ENCODE measurements at places on chromosomes 2 and 18.

GRCh38 chr2:102052365-102052764 is 60.6 kb downstream of the IL1R2 start:
- DNase-seq: no peak

DNA sequence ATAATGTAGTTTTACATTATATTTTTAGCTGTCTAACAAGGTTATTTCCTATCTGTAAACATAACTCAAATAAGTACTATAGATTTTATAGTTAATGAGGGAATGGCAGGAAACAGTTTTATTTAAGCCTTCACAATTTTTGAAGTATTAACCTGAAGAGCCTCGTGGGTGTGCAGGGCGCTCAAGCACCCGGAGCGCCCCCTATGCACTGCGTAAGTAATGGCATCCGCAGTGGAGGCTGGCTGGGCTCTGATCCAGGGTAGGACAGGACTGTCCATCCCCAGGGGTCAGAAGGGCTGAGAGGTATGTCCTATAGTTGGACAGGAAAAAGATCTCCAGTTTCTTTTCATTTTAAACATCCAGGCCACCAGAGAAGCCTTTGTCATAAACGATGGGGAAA is 8.2 kb upstream of the GBX2 start:
- DNase-seq: no peak

GRCh38 chr2:10900216-10901109 is 11.3 kb upstream of the KCNF1 start:
- DNase-seq: no peak

DNA sequence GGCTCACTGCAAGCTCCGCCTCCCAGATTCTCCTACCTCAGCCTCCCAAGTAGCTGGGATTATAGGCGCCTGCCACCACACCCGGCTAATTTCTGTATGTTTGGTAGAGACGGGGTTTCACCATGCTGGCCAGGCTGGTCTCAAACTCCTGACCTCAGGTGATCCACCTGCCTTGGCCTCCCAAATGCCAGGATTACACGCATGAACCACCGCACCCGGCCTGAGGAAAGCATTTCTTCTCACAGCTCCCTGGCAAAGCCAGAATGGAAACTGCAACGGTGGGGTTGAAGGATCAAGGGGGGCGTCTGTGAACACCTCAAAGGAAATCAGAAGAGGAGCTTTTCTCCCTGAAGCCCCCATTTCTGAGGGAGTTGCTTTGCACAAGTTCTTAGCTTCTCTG is 11.2 kb upstream of the TEX51 start:
- DNase-seq: no peak

GRCh38 chr2:59073286-59073685 is 832.2 kb upstream of the FANCL start:
- no peak for DNase-seq

- no peak for DNase-seq
Measured at GRCh38 chr18:23635283-23636070, 27.2 kb downstream of the ANKRD29 start.

GRCh38 chr2:68426848-68427579 is 40.1 kb downstream of the FBXO48 start:
- DNase-seq: no peak

DNA sequence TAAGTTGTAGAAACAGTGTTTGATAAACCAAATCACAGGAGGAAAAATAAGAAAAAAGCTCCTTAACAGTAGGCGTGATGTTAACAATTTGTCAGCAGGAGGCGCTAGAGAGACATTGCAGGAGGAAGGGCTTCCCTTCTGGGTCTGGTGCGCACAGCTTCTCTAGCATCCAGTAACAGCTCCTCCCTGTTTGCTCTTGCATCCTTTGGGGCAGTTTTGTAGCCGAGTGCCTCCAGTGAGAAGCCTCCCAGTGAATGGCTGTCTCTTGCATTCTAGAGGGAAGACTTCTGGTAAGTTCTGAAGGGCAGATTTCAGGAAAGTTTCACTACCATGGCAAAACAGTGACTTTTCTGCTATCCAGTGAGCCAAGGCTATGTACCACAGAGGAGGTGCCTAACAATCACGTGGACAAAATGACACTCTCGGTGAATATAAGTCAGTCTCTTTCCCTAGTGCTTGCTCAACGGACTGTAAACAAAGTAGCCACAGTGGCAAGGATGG is 9.5 kb upstream of the ZNF396 start:
- DNase-seq: peak; percentile 53

GRCh38 chr2:208074610-208075356 is 49.5 kb upstream of the PLEKHM3 start:
- DNase-seq: no peak

- DNase-seq: no peak
Measured at GRCh38 chr2:36801088-36801487, 104.6 kb downstream of the VIT start.

DNA sequence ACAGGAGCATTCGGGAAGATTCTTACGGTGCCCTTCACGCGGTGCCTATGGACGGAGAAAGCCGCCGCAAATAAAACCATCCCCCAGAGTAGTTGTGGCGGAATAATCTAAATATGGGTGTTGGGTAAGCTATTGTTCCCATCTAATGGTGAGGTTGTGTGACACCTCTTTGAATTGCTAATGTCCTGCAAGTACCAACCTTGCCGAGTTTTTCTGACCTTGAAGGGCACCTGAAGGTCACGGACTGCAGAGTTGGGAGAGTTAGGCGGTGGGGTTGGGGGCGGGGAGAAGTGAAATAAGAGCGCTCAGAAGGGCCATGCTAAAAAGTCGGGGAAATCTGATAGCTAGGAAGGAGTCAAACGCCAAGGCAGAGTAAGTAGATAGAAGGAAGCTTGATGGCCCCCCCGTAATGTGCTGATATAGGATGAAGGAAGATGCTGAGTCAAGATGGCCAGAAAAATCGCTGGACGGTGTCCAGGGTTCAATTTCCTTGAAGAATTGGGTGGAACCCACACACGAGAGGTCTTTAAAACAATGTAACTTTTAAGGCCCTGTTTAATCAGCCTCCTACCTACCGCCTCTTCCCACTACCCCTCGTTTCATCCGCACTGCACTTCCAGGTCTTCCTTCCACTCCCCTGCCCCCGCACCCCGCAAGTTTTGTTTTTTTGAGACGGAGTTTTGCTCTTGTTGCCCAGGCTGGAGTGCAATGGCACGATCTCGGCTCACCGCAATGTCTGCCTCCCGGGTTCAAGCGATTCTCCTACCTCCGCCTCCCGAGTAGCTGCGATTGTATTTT is 600 bp downstream of the KATNAL2 start:
- DNase-seq: no peak

DNA sequence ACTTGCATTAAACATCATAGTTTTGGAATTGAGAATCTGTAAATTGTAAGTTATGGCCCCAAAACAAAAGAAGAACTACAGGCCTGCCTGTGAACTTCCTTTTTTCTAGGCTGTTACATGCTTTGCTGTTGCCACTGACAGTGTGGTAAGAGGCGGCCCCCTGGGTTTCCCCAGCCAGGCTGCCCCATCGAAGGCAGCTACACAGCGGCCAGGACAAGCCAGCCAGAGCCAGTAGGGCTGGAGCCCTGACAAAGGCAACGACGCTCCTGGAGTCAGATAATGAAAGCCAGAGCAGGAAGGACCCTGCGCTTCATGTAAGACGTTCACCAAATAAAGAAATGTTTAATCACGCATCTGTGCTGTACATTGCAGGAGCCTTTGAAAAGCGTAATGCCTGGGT is 55.0 kb downstream of the ANKRD44 start:
- DNase-seq: no peak

DNA sequence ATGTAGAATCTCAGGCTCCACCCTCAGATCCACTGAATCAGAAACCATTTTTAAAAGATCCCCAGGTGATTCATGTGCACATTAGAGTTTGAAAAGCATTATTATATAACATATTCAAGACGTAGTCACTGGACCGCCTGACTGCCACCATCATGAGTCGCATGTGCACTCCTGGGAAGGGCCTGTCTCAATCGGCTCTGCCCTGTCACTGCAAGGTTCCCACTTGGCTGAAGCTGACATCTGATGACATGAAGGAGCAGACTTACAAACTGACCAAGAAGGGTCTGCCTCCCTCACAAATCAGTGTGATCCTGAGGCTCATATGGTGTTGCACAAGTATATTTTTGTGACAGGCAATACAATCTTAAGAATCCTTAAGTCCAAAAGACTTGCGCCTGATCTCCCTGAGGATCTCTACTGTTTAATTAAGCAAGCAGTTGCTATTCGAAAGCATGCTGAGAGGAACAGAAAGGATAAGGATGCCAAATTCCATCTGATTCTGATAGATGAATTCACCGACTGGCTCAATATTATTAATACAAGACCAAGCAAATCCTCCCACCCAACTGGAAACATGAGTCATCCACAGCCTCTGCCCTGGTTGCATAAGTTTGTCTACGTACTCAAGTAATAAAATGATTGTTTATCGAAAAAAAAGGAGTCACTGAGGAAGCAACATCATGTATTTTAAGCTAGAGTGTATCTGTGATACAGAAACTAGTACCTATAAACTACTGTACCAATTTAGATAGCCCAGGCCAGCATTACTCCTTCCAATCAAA is 26.2 kb downstream of the ATAD2B start:
- DNase-seq: no peak

DNA sequence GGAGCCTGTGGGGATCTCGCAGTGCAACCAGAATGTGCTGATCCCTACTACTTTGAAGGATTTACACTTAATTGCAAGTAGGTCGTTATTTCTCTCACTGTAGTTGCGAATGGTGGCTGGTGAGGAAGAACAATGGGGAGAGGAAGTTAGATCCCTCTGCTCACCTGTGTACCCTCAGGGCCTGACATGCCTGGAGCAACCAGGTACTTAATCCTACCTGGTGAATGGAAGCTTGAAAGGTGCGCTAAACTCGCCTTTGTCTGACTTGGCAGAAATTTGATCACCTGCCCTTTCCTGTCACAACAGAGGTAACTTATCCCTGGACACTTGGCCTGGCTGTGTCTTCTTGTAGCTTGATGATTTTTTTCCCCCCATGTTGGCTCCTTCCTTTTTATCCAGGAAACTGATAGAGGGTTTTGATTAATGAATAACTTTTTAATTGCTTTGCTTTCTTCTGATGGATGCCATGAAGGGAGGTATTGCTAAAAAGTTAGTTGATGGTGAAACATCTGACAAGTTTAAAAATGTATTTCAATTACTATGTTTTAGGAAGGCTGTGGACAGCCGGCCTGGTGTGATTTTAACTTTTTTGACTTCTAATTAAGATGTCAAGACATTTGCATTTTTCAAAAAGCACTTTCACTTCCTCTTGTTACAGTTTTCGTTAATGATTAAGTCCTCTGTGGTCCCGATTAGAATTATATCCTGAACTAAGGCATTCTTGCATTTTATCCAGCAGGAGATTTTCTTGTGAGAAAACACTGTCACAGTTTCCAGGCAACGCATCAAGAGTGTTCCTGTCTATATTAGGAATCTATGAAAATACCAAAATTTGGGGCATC is 9.2 kb downstream of the SGPP2 start:
- no peak for DNase-seq

DNA sequence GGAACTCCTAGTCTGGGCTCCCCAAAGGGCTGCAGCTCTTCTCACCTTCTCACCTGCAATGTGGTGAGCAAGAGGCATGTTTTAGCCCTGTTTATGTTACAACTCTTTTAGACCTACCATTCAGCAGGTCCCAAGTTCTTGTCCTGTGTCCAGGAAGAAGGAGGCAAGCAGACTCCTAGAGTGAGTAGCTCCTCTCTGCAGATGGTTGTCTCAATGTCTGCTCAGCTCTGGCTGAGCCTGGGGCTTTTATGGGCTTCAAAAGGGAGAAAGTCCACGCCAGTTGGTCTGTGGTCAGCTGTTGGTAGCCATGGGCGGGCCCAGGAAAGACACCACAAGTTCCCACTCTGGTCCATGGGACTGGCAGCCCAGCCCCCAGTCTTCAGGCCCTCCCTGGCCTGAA is 148.1 kb upstream of the HS6ST1 start:
- DNase-seq: no peak

DNA sequence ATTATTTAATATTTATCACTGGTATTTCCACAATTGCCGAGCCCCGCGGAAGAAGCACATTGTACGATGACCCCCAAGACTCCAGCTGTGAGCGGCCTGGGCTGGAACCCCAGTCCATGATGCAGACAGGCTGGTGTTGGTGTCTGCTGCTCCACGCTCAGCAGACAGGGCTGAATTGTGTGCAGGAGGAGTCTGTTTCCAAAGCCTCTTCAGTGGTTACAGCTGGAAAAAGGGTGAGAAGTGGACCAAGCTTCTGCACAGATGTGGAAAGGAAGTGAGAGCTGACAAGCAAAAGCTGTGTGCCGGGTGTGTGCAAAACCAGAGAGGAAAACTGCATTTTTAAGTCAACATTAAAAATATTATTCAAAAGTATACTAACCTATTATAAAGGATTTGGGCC is 500.4 kb downstream of the GALR1 start:
- DNase-seq: no peak

DNA sequence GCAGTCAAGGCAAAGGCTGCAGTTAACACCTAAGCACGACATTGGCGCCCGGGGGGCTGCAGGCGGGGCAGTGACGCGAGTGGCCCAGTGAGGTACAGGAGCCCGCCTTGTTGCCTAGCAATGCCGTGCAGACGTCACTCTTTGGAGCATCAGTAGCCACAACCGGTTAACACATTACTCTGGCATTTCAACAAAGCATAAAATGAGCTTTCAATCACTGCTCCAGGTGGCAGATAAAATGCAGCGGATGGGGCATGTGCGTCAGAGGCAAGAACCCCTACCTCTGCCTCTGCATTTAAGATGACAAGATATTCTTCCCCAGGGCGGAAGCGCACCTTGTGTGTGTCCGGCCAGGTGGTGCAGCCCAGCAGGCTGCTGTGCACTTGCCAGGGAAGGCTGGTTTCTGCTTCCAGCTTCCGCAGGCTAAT is 139.4 kb downstream of the MTCL1 start:
- no peak for DNase-seq

- DNase-seq: peak; percentile 12
Measured at GRCh38 chr18:24176727-24177416, 38.0 kb downstream of the CABYR start.

DNA sequence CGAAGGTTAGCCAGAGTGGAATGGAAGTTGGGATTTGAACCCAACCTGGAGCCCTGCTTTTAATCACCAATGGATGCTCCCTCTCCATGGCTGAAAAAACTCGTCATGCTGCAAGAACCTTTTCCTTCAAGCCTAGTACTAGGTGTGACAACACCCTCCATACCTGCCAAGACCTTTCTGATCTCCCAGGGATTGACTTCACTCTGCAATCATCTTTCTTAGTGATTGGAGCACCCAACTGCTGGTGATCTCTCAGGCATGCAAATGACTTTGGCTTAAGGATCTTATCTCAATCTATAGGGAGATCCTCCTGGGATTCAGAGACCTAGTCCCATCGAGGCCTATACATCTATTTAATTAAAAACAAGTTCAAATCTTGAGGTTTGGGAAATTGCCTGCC is 23.5 kb upstream of the ITGB6 start:
- no peak for DNase-seq

DNA sequence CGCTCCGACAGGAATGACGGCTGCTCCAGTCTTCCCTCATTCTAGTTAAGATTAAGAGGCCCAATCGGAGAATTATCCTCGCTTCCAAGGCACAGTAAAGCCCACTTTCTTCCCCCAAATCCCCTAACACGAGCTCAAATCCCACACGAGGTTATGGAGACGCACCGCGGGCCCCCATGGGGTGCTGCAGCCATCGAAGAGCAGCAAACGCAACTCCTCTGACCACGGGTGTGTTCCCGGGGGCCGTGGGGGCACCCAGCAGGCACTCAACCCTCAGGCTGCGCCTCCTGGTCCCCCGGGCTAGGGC is 446 bp downstream of the COPS9 start:
- DNase-seq: no peak

- no peak for DNase-seq
Measured at GRCh38 chr2:182924306-182924705, 57.9 kb upstream of the FRZB start.

All from SK-N-MC (cell line).